IgD-negative memory B cell (primary cell): ENCODE measurements at places on chromosomes 6 and 20. TPM values are rescaled to one million over a fixed set of nuclear protein-coding genes. Genes with fewer than 3 reads are reported as not detected.

Gene PRICKLE4
- not detected for polyA plus RNA-seq

Gene TRIM10
- not detected for polyA plus RNA-seq

Gene NKAIN4
- not detected for polyA plus RNA-seq

Gene LY6G6C
- not detected for polyA plus RNA-seq

Gene CST5
- polyA plus RNA-seq, result not detected

Gene WFDC10B
- polyA plus RNA-seq, result not detected

Gene GRIK2
- polyA plus RNA-seq, result not detected

Gene TINAG
- not detected for polyA plus RNA-seq

Gene SSR1
- 125 TPM for polyA plus RNA-seq

Gene PSORS1C2
- not detected for polyA plus RNA-seq

Gene PREX1
- 41.7 TPM for polyA plus RNA-seq

Gene GPLD1
- polyA plus RNA-seq, result 0.95 TPM

Gene GMNN
- 7.7 TPM for polyA plus RNA-seq

Gene SIRPG
- polyA plus RNA-seq, result 3.2 TPM

Gene EFCAB8
- not detected for polyA plus RNA-seq

Gene PI16
- polyA plus RNA-seq, result 2.3 TPM

Gene PKIG
- polyA plus RNA-seq, result 63.3 TPM

Gene TRPC4AP
- polyA plus RNA-seq, result 53.4 TPM

Gene EYA2
- 0.11 TPM for polyA plus RNA-seq

Gene SLPI
- polyA plus RNA-seq, result not detected

Gene PPP1R14C
- polyA plus RNA-seq, result not detected

Gene RALY
- polyA plus RNA-seq, result 218 TPM

Gene ZBTB12
- polyA plus RNA-seq, result not detected

Gene NT5E
- polyA plus RNA-seq, result 118 TPM

Gene COL19A1
- 5.3 TPM for polyA plus RNA-seq

Gene GSTA1
- not detected for polyA plus RNA-seq

Gene FHL5
- not detected for polyA plus RNA-seq

Gene TNXB
- 0.21 TPM for polyA plus RNA-seq

Gene TPX2
- polyA plus RNA-seq, result 0.49 TPM

Gene CLPSL1
- polyA plus RNA-seq, result not detected

Gene XKR7
- not detected for polyA plus RNA-seq

Gene PRSS16
- polyA plus RNA-seq, result 3.2 TPM

Gene CRISP3
- polyA plus RNA-seq, result not detected

Gene ZBTB46
- polyA plus RNA-seq, result 0.04 TPM

Gene SAMD3
- polyA plus RNA-seq, result 7.1 TPM

Gene BMP6
- 0.89 TPM for polyA plus RNA-seq

Gene FAM184A
- polyA plus RNA-seq, result 0.09 TPM

Gene PRELID3B
- 36.5 TPM for polyA plus RNA-seq

Gene EPB41L1
- polyA plus RNA-seq, result 0.83 TPM

Gene SCGN
- polyA plus RNA-seq, result not detected

Gene SCUBE3
- 0.09 TPM for polyA plus RNA-seq

Gene SF3B5
- 378 TPM for polyA plus RNA-seq

Gene SPTLC3
- polyA plus RNA-seq, result not detected

Gene TNFRSF21
- polyA plus RNA-seq, result 0.31 TPM

Gene MROH8
- polyA plus RNA-seq, result 2.0 TPM

Gene ARMC12
- polyA plus RNA-seq, result 0.39 TPM

Gene DYNLT2
- polyA plus RNA-seq, result 1.0 TPM

Gene HLA-DQB1
- polyA plus RNA-seq, result 155 TPM

Gene BCAS4
- polyA plus RNA-seq, result 118 TPM
